Activated T-cell treated with anti-CD3 and anti-CD28 coated beads, Interleukin-2, amount 50 U/mL, for 4 hours (primary cell): ENCODE measurements at places on chromosomes 16 and 17. TPM values are rescaled to one million over a fixed set of nuclear protein-coding genes. Genes with fewer than 3 reads are reported as not detected.

DNA sequence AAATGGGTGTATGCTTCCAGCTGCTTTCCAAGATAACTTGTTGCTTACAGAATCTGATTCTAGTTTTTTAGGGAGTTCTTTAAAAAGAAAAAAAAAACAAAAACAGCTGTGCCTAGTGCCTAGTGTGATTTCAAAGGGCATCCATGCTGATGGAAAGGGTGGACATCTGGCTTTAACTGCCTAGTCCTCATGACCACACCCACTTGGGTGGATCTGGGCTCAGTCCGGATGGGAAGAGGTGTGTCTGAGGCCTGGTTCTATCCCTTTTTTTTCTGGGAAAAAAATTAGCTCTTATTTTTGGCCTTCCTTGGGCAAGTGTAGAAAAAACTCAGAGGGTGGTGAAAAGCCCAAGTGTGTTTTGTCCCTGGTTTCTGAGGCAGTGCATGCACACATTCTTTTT is 132.3 kb upstream of the CDH11 start:
- no peak for DNase-seq

The KATNB1 gene
- 56.1 TPM for total RNA-seq

- no peak for DNase-seq
These were observed 5.1 kb upstream of the MEIOB start for GRCh38 chr16:1877089-1877488.

The LPO gene
- 0.18 TPM for total RNA-seq

The CDK12 gene
- 99.7 TPM for total RNA-seq

DNA sequence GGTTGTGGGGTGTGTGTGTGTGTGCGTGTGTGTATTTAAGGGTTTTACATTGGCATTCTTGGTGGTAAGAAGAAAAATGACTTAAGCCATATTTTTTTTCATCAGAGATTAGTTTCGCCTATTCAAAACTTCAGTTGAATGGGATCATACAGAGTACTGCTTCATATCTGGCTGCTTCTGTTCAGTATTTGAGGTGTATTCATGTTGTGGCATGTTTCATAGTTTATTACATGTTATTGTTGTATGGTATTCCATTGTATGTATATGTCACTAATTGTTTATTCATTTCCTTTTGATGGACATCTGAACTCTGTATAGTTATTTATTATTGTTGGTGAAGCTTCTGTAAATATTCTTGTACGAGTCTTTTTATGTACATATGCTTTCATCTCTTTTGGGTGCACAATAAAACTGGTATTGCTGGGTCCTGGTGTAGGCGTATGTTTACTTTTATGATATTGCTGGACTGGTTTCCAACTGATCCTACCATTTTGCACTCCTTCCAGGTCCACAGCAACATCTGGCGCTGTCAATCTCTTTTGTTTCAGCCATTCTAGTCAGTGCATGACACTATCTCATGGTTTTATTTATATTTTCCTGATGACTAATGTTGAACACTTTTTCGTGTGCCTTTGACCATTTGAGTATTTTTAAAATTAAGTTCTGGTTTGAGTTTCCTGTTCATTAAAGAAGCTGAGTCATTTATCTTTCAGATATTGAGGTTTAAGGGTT is 77.4 kb upstream of the MAF start:
- DNase-seq, result no peak

The CMTM2 gene
- not detected for total RNA-seq

GRCh38 chr16:88650749-88651275 is at the start of gene CYBA:
CYBA (minus strand) TSS chr16:88651053; CDS start chr16:88651013, 40 bp downstream.
- DNase-seq, result peak; percentile 68

- no peak for DNase-seq
These were observed 35.9 kb downstream of the CBFA2T3 start for GRCh38 chr16:88940862-88941817.

DNA sequence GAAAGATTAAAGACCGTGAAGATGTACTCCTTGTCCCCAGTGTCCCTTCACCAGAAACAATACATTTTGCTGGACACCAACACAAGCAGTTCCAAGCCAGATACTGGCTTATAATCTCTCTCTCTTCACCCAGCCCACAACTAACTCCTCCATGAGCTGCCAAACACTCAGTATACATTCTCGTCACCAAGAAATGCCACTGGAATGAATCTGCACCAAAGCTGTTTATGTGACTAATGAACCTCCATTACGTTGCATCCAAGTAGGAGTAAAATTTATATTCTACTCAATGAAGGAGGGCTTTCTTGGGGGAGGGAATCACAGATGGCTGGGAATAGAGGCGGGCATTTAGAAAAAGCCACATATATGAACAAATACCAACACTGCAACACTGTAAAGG is 20.9 kb upstream of the SOX9 start:
- no peak for DNase-seq

DNA sequence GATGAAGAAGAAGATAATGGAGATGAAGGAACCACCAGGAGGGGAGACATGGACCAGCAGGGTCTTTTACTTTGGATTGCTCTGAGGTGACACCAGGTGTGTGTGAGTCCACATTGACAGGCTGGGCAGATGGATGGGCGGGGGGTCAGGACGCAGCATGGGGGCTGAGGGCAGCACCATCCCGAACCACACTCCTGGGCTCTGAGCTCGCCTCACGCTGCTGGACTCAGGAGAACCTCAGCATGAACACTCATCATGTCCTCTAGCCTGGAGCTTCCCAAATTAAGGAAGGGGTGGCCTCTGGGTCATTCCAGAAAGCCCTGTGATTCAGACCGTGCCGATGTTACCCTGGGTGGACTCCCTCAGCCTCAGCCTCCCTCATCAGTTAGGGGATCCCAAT is 50.4 kb upstream of the MAP3K14 start:
- no peak for DNase-seq

The KRTAP4-1 gene
- not detected for total RNA-seq

DNA sequence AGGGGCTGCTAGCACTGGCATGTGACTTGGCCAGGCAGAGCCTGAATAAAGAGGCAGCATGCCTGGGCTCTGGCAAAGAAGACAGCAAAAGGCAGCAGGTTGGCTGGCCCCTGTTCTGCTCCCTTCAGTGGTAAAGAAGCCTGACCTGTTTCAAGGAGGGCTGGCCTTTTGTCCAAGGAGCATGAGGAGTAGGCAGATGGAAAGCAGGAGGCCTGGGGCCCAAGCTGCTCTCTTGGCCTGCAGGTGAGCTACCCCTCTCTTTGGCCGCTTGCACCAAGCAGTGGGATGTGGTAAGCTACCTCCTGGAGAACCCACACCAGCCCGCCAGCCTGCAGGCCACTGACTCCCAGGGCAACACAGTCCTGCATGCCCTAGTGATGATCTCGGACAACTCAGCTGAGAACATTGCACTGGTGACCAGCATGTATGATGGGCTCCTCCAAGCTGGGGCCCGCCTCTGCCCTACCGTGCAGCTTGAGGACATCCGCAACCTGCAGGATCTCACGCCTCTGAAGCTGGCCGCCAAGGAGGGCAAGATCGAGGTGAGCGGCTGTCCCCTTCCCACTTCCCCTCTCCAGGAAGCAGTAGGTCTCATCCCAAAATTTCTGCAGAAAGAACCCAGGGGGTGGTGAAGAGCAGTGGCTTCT is 8.0 kb downstream of the TRPV2 start:
- no peak for DNase-seq

The ADCY9 gene
- 5.7 TPM for total RNA-seq

The TBC1D3I gene
- not detected for total RNA-seq

DNA sequence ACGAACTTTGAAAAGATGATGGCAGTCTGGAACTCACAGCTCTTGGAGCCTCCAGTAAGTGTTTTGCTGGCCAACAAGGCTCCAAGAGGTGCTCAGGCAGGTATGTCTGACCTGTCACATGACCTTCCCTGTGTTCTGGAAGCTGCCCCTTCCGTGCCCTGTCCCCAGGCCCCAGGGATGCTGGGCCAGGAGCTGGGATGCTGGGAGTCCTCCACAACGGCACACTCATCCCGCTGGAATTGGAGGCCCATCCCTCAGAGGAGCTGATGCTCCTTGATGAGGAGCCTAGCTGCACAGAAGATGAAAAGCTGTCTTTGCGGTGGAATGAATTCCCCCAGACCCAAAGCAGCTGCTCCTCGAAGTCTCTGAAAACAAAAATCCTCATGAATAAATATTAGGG is 47.8 kb downstream of the HOXB1 start:
- no peak for DNase-seq

The BICDL2 gene
- total RNA-seq, result 0.05 TPM

The PLA2G10 gene
- total RNA-seq, result not detected

The SLC5A11 gene
- 1.7 TPM for total RNA-seq

DNA sequence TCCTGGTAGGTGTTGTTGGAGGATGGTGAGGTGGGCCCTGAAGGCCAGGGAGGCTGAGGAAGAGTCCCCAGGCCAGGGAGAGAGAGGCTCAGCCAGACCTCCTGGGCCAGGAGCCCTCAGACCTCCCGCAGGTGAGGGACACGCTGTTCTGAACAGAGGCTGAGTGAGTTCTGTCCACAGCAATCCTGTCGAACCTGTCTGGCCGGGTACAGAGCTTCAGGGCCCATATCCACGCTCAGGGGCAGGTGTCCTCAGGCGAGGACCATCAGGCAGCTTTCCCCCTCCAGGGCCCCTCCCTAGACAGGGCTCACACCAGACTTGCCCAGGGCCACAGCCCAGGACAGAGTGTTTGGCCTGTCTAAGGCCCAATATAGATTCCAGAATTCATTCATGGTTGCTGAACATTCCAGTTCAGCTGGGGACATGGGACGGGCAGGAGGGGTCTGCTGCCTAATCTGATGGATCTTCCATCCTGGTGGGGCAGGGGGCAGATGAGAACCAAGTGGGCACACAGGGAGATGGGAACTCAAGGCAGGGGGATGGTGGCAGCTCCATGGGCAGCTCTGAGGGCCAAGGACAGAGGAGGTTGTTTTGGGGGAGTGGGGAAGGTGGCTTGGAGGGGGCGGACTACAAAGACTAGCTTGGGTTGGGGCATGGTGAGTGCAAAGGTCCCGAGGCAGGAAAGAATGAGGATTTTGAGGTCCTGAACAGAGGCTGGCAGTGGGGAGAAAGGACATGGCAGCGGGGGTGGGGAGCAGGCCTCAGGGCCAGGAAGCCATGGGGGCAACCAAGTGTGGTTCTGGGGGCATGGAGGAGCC is 23.4 kb upstream of the MPRIP start:
- no peak for DNase-seq

DNA sequence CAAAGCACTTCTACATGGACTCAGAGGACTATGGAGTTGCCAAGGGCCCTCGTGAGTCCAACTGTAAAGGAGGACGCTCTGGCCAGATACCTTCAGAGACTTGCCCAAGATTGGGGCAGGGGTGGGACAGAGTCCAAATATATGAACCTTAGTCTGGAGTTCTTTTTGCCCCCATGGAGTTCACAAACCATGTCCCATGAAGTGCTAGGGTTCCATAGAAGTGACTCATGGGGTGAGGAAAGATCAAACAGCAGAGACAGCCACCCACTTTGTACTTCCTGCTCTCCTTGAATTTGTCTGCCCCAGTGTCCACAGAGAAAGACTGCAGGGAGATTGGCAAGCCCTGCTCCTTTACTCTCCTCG is 29.0 kb downstream of the SRL start:
- DNase-seq, result no peak

GRCh38 chr16:10521681-10522274 is 58.6 kb downstream of the EMP2 start:
- peak; percentile 9 for DNase-seq

DNA sequence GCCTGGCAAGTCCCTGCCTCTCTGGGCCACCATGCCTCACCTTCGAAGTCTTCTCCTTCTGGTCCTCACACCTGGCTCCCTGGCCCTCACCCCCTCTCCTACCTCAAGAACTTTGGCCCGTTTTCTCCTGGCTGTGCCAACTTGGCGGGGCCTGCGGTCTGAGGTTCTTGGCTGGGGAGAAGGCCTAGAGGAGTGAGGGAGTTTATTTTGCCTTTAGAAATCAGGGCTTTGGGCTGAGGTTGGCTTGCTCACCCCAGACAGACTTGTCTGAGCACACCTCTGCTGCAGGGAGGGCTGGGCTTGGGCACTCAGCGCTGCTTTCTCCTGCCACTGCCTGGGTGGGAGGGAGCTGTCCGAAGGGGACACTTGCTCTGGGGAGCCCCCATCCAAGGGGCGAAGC is 23.3 kb upstream of the TAC4 start:
- DNase-seq, result no peak

GRCh38 chr16:34050787-34051320 is 591.4 kb downstream of the TP53TG3F start:
- no peak for DNase-seq

- no peak for DNase-seq
These were observed 122.4 kb upstream of the NUDT7 start for GRCh38 chr16:77599793-77600415.

The KRT20 gene
- 0.21 TPM for total RNA-seq

- peak; percentile 66 for DNase-seq
These were observed 14.4 kb downstream of the MIS12 start for GRCh38 chr17:5500589-5501391.

The TMEM98 gene
- 0.16 TPM for total RNA-seq

- no peak for DNase-seq
These were observed 29.0 kb downstream of the ZC3H18 start for GRCh38 chr16:88599092-88599733.

GRCh38 chr16:75385507-75386152 is 47.7 kb downstream of the CFDP1 start:
- no peak for DNase-seq

GRCh38 chr16:47920709-47921108 is 235.1 kb downstream of the ABCC12 start:
- DNase-seq, result no peak
